ENCODE measurements at places on chromosomes 2 and 18.

GRCh38 chr2:230678451-230678850 lies 34.2 kb upstream of the CAB39 start:
- DNase-seq: no peak

DNA sequence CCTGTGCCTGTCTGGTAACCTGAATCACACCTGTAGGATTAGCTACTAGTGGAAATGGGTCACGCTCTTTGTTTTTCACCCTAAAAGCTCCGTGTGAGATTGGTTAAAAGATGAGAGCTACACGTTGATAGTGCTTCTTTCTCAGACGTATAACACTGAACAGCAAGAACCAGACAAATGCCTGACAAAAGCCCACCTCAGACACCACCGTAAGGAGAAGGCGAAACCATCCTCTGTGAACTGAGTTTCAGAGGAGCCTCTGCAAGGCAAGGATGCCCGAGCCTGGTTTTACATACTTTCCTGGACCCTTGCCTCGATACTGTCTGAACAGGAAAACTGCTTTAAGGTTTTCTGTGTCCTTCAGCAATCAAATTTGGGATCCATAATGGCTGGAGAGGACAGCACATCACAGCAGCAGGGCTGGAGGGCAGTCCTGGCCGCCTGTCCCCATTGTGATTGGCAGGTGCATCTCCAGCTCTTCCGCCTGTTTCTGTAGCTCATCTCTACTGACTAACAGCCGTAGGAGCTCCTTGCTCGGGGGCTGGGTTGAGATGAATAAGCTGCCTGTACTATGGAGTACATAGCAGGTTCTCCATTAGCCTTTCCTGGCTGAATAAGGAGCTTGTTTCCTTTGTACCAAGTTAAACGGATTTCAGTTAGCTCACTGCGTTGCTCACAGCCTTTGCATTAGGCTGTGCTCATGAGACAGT lies 155.5 kb downstream of the MYT1L start:
- no peak for DNase-seq

GRCh38 chr2:237704501-237705434 lies 77.4 kb downstream of the LRRFIP1 start:
- DNase-seq: no peak

GRCh38 chr2:44166096-44166495 lies 2.6 kb upstream of the PPM1B start:
- DNase-seq: no peak
